NCI-H1105 (cell line): ENCODE measurements at places on chromosomes 1 and 21.

DNA sequence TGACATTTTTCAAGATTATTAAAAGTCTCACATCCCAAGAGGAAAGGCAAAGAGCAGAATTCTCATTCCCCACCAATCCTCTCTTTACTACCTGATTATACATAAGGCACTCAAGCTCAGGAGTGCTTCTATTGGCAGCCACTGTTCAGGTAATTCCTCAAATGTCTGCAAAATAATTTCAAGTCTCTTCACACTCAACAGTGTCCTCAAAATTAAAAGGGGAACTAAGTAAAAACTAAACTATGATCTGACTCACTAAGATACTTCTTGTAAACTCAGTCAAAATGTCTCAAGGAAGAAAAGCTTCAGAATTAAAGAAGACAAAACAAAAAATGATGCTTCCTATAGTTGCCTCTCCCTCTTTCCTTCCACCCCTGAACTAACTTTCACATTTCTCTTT lies 135.6 kb downstream of the GPATCH2 start:
- no peak for DNase-seq

DNA sequence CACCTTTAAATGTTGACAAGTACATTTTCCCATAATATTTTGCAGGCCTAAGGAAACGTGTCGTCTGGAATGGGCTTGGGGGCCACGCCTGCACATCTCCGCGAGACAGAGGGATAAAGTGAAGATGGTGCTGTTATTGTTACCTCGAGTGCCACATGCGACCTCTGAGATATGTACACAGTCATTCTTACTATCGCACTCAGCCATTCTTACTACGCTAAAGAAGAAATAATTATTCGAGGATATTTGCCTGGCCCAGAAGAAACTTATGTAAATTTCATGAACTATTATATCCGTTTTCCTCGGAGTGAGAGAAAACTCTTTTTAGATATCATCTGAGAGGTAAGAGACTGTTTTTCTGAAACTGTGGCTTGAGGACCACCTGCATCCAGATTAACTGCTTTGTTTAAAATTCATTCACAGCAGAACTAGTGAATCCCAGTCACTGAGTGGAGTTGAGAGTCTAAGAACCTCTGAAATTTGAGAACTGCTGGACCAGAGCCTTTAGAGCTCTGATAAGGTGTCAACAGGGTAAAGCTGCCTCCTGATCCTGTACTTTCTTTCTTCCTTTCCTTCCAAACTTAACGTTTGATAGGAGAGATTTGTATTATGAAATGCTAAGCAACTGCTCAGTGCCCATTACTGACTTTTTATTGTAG lies 811 bp downstream of the EXO1 start:
- no peak for DNase-seq

DNA sequence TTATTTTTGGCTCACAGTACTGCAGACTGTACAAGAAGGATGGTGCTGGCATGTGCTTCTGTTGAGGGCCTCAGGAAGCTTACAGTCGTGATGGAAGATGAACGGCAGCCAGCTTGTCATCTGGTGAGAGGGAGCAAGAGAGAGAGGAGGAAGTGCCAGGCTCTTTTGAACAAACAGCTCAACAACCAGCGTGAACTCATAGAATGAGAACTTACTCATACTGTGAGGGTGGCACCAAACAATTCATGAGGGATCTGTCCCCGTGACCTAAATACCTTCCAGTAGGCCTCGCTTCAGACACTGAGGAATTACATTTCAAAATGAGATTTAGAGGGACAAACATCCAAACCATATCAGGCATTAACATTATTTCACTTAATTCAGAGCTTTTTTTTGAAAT lies 84.7 kb downstream of the PKN2 start:
- no peak for DNase-seq

- no peak for DNase-seq
Measured at GRCh38 chr1:243465738-243466137, 209.9 kb downstream of the SDCCAG8 start.

DNA sequence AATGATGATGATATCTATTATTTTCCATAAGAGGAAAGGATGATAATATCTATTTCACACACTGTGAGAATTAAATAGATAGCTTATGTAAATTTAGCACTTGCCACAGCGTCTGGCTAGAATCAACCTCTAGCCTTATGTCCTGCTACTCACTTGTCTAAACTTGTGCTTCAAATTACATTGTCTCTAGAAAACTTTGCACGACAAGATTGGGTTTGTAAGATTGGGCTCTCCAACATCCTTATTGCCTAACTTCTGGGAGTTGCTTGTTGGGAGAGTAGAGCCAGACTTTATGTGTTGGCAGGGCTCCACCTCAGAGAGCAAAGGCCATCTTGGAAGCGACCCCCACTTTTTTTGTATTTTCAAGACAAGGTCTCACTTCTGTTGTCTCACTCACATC lies 50.0 kb upstream of the POGK start:
- peak; percentile 14 for DNase-seq

DNA sequence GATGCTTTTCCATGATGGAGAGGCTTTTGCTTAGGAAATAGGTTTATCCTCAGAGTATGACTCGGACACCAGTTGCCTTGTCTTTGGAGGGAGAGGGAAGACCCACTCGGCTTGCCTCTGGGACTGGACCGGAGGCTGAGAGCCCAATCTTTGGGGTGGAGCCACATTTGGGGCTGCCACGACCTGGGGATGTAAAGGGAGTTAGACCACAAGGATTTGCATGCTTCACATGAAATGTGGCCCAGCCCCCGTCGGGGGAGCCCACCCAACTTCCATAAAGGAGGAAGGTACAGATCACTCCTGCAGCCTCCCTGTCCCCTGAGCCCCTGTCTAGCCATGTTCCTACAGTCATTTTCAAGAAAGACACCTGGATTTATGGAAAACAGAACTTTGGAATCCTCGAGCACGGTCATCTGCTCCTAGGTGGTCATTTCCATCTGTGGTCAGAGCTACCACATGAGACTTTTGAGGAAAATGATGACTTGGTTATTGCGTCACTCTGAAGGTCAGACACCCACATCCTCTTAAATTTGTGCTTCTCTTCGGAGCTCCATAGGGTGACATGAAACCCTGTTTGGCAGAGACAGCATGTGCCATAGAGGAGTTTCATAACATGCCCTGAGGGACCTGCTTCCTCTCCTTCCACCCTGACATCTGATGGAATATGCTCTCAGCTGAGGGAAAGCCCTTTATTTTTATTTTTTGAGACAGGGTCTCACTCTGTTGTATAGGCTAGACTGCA lies 99.4 kb upstream of the SLC45A1 start:
- no peak for DNase-seq

DNA sequence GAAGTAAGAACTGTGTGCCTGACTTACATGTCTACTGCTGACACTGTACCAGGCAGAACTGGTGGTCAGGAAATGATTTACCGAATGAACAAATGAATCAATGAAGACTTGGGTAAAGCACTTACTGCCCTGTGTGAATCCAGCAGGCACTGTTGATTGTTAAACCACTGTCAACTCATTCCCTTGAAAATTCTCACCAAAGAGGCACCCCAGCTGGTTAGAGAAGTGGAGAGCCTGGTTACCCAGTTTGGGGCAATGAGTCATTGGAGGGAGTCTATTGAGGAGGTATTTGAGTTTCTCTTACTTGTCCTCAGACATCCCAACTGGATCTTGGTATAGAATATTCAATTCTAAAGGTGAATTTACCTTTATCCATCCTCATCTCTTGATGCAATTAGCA lies 34.2 kb downstream of the JUN start:
- DNase-seq = no peak
